ENCODE measurements at places on chromosomes 11 and 22. TPM values are rescaled to one million over a fixed set of nuclear protein-coding genes. Genes with fewer than 3 reads are reported as not detected.

The APOBEC3H gene
- not detected for total RNA-seq

The TRIM34 gene
- 2.3 TPM for total RNA-seq

The NDUFA6 gene
- total RNA-seq = 247 TPM

The SCGB1A1 gene
- not detected for total RNA-seq

The UCP2 gene
- total RNA-seq = 30.2 TPM

The KCNQ1 gene
- total RNA-seq = 39.7 TPM
